Breast epithelium (tissue), 4 donors: ENCODE measurements at places on chromosomes 11 and 22.
A peak's percentile ranks its signal among the peaks of the same experiment; 100 is the strongest.

- H3K27ac ChIP-seq = peak overlapping the region; percentile 96
- H3K4me3 ChIP-seq = no peak overlapping the region
- no peaks in the 10 kb centered on the region for H3K27me3 ChIP-seq
Observed at GRCh38 chr11:6607190-6607795, 3.7 kb downstream of the ILK start.

DNA sequence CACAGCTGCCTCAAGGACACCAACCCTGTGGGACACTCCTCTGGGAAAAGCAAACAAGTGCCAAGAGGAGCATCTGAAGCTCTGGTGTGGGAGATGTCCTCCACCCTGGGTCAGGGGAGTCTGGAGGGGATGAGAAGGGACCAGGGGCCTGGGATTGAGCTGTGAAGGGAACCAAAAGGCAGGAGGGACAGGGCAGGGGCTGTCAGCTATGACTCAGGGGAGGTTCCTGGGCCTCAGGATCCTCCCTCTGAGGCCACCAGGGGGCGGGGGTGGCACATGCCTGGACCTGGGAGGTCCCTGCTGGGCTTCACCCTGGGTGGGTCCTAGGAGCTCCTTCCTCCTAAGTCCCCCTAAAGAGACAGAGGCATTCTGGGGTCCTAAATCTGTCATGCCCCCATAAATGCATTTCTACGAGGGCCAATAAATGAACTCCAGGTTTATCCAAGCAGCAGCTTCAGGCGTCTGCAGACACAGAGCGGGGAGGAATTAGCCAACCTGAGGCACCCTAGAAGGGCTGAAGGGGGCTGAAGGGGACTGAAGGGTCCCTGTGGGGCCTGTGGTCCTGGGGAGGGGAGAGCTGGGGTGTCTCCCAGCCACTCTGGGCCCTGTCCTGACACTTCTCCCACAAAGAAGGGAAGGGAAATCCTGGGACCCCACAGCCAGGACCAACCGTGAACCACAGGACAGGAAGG, 31.9 kb upstream of the IGLL5 start:
- no peak overlapping the region for H3K4me3 ChIP-seq
- no peak overlapping the region for H3K27ac ChIP-seq
- H3K36me3 ChIP-seq = no peaks in the 10 kb centered on the region
- H3K27me3 ChIP-seq = no peaks in the 10 kb centered on the region

GRCh38 chr11:46263120-46263519, 14.3 kb upstream of the CREB3L1 start:
- no peaks in the 10 kb centered on the region for H3K36me3 ChIP-seq
- DNase-seq = no peak
- no peak overlapping the region for H3K27ac ChIP-seq
- no peaks in the 10 kb centered on the region for H3K27me3 ChIP-seq
- no peak overlapping the region for H3K4me3 ChIP-seq

DNA sequence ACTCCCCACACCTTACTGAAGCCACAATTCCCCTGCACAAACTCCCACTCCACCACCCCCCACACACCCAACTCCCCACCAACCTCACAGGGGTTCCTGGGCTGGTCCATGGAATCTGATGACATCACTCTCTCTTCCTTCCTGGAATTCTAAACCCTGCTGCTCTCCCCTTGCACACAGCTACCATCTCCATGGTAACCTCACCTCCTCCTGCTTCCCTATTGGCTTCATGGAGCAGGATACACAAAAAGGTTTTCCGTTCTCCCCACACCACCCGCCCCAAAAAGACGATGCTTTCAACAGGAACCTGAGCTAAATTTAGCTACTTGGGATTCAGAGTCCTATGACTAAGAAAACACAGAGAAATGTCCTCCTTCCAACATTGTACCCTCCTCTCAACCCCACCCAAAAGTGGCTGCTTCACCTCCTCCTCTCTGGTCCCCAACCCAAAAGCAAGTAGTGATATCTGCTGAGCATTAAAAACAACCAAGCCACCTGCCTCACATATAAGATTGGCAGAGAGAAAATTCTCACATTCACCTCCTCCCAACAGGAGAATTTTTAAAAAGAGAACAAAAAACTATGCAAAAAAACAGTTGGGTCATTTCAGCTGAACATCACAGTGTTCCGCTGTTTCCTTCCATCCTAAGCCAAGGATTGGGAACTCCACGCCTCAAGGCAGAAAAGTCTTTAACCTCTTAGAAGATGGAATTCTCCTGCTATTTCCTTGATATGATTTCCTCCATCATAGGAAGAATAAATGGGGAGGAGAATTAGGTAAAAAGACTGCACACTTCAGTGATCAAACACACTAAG, 66.9 kb downstream of the RBFOX2 start:
- no peaks in the 10 kb centered on the region for H3K36me3 ChIP-seq
- peak overlapping the region; percentile 64 for H3K27ac ChIP-seq
- no peak overlapping the region for H3K4me3 ChIP-seq
- no peaks in the 10 kb centered on the region for H3K4me1 ChIP-seq
- DNase-seq = no peak

DNA sequence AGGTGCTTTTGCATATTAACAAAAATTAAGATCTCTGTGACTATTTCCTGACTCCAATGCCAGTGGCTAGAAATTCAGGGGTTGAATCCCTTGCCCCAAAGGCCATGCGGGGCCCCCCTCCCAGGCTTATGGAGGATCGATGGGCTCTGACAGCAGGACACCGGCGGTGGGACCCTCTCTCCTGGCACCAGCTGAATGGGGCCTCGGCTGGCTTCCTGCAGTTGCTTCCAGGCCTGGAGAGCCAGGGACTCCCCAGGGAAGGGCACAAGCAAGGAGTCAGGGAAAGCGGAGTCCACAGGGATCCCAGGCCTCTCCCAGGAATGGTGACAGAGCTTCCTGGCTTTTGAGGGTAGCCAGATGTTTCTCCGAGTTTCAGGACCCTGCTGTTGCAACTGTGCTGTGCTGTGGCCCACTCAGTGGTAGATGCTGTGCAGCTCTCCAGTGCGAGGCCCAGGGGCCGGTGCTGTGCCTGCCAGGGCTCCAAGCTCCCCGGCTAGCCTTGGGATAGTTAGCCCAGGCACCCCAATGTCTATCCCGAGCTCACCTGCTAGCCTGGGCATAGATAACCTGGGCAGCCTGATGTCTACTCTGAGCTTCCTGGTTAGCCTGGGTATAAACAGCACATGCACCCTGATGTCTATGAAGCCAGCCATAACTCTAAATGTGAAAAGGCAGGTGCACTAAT, 372.6 kb downstream of the SHANK2 start:
- DNase-seq = no peak
- H3K27ac ChIP-seq = no peak overlapping the region
- no peak overlapping the region for H3K4me3 ChIP-seq
- no peaks in the 10 kb centered on the region for H3K27me3 ChIP-seq
- no peaks in the 10 kb centered on the region for H3K4me1 ChIP-seq
- no peaks in the 10 kb centered on the region for H3K36me3 ChIP-seq

GRCh38 chr11:113934761-113935160, 30.2 kb downstream of the HTR3B start:
- H3K27me3 ChIP-seq = peaks cover 8% of the 10 kb centered on the region
- no peak overlapping the region for H3K27ac ChIP-seq
- H3K4me1 ChIP-seq = no peaks in the 10 kb centered on the region
- no peak for DNase-seq
- no peaks in the 10 kb centered on the region for H3K36me3 ChIP-seq
- H3K4me3 ChIP-seq = no peak overlapping the region

DNA sequence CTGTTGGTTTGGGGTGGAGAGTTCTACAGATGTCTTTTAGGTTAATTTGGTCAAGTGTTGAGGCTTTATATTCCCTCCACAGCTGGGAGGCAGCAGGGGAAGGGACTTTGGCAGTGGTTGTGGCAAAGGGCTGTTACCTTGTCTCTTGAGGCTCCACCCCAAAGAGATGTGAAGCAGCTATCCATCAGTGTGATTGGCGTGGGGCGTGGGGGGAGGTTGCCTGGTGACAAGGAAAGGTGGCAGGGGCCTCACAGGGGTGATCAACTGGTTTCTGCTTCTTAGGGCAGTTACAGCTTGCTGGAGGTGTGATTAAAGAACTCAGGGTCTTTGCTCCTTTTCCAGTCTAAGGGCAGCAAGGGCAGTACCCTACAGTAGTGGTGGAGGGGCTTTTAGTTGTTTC, 59.3 kb downstream of the FANCF start:
- no peaks in the 10 kb centered on the region for H3K27me3 ChIP-seq
- no peak overlapping the region for H3K4me3 ChIP-seq
- no peak for DNase-seq
- H3K27ac ChIP-seq = no peak overlapping the region

DNA sequence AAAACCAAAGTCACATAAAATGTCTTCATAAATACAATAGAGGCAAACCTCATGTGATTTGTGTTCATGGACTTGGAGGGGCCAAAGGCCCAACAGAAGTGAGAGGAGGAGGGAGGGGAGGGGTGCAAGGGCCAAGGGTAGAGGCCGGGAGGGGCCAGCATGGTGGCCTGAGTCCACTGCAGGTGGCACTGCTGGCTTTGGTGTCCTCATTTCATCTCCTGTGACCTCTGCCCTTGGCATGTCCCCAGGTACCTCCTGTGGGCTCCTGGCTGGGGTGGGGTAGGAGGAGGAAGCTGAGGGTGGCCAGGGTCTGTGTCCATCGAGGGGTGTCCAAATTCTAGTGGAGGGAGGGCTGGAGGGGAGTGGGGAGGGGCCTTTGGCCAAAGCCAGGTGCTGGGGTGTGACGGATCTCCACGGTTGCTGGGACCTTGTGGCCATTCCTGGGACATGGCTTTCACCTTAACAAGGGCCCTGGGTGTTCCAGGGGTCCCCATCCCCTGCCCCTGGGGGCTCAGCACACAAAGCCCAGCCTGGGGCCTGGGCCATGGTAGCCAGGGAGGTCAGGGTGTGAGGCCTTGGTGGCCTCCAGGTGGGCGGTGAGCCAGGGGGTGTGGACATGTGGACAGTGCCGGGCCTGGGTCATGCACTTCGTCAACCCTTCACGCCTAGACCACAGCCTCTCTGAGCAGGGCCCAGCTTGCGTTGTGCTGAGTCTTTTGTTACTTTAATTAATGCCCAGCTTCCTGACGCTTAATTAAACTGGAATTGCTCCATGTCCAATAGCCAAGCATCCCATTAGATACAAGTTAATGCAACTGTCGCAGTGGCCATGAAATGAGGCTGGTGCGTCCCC, 20.7 kb upstream of the CCDC188 start:
- no peak overlapping the region for H3K4me3 ChIP-seq
- H3K27ac ChIP-seq = no peak overlapping the region
- H3K36me3 ChIP-seq = no peaks in the 10 kb centered on the region
- no peaks in the 10 kb centered on the region for H3K27me3 ChIP-seq
